Activated T-helper 1 cell treated with anti-CD3 and anti-CD28 coated beads, Interleukin-2, amount 50 U/mL, for 16 hours (primary cell): ENCODE measurements at places on chromosomes 11 and 22.

DNA sequence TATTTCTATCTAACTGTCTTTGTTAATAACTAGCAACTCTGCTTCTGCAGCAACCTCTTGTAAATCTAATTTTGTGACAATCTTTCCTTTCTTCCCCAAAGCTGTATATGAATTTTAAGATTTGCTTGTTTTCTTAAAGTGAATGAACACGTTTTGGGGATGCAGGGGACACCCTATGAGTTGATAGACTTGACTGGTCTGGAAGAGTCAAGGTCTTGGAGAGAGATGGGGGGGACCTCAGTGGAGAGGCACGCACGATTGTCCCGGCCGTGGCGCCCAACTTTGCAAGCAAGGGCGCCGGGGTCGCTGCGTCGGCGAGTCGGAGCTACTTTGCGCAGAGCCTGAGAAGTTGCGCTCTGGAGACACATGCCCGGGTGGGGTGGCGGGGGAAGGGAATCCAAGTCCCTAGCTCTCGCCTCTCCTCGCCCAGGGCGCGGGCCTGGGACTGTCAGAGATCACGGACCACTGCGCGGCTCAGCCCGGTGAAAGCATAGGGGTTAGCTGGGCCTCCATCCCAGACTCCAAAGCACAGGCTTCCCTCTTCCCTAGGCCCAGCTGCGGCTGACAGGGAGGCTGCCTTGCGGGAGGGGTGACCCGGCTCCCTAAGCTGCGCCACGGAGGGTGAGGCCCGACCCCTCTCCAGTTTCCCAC lies 854 bp downstream of the ABCC8 start:
- DNase-seq, result no peak

DNA sequence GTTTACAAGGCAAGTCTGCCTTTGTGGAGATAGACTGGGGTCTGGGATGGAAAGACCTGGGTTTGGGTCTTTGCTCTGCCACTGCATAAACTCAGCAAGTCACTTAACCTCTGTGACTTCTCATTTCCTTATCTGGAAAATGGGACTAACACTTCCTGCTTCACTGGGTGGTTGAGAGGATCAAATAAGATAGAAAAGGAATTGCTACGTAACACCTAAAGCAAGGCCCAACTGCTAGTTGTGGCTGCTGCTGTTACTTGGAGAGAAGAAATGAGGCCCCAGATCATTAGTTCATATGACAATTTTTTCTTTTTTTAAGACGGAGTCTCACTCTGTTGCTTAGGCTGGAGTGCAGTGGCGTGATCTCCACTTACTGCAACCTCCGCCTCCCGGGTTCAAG lies 5.9 kb downstream of the PTPRJ start:
- no peak for DNase-seq

GRCh38 chr22:39094717-39095389 lies 2.2 kb upstream of the APOBEC3H start:
- DNase-seq, result no peak

GRCh38 chr11:61820174-61820573 lies 3.4 kb upstream of the FADS1 start:
- DNase-seq, result no peak

- DNase-seq, result no peak
These were observed 6.4 kb downstream of the CLMP start for GRCh38 chr11:123188508-123189165.

GRCh38 chr22:35421121-35421520 lies 21.2 kb downstream of the MCM5 start:
- no peak for DNase-seq

- DNase-seq, result no peak
These were observed 47.1 kb upstream of the LMO1 start for GRCh38 chr11:8310743-8311298.

DNA sequence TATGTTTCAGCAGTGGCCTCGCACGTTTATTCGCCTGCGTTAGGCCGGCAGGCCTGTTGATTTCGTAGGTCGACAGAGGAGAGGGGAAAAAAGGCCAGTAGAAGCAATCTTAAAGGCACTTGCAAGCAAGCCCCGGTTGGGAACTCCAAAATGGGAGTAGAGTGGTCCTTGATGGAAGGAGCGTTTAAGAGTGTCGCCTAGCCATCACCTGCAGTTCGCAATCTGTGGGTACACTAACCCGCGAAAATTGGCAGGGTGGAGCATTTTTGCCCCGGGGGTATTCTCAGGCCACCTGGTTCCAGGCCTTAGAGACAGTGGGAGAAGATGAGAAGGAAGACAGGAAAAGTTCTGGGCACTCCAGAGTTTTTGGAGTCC lies 1.1 kb downstream of the EWSR1 start:
- DNase-seq, result no peak

DNA sequence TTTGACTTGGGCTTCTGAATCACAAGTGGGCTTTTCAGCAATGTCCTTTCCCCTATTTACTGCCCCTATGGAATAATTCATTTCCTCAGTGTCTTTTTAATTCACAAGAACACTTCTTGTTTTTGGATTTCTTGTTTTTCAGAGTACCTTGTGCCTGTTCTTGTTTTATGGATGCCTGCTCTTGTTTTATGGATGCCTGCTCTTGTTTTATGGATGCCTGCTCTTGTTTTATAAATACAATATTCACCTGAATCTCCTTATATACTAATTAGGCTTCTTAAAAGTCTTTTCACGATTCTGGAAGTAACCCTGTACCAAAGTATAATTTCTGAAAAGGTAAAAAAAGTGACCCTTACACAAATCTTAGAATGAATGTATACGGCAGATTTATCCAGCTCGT lies 32.8 kb downstream of the CACNA1I start:
- DNase-seq, result no peak

GRCh38 chr22:31349960-31350359 lies 3.8 kb upstream of the PATZ1 start:
- DNase-seq, result no peak

- no peak for DNase-seq
These were observed 6.2 kb upstream of the LDLRAD3 start for GRCh38 chr11:35937700-35938099.

DNA sequence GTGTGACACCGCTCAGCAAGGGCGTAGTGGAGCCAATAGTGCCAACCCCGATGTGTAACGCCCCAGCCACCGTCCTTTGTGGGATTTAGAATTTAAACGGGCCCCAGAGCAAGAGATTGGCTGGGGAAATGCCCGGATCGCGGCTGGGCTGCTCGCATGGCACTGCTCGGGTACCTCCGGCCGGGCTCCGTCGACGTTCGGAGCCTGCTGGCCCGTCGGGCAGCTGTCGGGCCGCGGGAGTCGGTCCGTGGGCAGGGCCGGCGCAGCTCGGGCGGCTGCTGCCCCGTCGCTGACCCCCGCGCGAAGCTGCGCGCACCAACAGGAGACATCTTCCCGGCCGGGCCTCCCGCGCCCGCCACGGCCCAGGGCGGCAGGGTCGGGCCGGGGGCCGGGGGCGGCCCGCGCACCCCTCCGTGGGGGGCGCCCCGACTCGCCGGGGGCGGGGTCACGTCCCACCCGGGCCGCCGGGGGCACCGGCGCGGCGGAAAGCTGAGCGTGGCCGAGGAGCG lies 1.3 kb upstream of the KDM2A start:
- DNase-seq, result no peak

DNA sequence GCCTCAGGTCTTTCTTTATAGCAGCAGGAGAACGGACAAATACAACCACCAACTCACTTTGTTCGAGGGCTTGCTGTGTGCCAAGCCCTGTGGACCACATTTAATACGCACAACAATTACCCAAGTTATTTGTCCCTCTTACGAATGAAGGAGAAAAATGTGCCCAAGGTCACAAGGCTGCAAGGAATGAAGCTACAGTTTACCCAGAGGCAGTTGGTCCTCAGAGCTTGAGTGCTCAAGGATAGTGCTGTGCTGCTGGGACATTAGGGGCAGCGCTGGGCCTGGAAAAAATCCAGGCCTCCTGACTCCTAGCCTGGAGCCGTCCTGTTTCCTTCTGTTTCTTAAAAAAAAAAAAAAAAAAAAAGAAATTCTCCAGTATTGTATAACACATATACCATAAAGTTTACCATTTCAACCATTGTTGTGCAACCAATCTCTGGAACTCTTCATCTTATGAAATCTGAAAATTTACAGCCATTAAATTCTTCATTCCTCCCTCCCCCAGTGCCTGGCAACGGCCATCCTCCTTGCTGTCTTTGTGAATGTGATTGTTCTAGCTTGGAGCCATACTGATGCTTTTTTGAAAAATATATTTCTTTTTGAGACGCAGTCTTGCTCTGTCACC lies 1.0 kb upstream of the C11orf86 start:
- DNase-seq, result no peak
